ENCODE measurements at places on chromosomes 11 and 22. TPM values are rescaled to one million over a fixed set of nuclear protein-coding genes. Genes with fewer than 3 reads are reported as not detected.

- no peak for DNase-seq
Measured at GRCh38 chr22:26079009-26079408, 90.3 kb upstream of the SEZ6L start.

DNA sequence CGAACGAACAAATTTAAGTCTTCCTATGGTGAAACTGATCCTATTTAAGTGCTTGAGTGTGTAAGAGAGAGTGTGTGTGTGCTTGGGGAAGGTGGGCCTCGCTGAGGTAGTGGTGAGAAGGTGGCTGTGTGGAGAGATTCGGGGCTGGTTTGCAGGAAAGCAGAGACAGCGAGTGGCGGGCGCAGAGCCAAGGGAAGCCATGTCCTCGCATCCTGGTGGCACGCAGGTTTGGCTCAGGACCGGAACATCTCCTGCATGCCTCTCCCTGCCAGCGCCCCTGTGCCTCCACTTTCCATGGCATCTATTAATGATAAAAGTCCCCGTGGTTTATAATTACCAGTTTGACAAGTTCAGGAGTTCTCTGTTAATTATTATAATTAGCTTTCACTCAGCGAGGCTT, 383.1 kb upstream of the CADM1 start:
- no peak for DNase-seq

The ANO3 gene
- not detected for total RNA-seq

DNA sequence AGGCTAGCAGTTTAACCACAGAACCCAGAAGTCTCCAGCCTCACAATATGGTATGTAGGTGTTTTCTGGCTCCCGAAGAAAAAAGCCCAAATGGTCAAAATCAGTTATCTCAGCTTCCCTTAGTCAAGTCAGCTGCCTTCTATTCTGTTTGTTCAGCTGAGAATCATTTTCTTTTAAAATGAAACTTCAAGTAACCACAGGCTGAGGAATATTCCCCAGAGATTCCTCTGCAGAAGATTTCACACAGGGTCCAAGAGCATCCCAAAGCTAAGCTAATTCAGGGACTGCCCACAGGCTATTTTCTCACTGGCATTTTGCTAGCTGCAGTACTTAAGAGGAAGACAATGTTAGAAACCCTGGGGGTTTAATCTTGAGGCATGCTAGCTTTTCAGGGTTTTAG, 977.0 kb upstream of the CHORDC1 start:
- no peak for DNase-seq

The PGR gene
- under 0.01 TPM for total RNA-seq

The CBLIF gene
- not detected for total RNA-seq

GRCh38 chr11:19631712-19632498, 80.7 kb upstream of the NAV2 start:
- DNase-seq = no peak

DNA sequence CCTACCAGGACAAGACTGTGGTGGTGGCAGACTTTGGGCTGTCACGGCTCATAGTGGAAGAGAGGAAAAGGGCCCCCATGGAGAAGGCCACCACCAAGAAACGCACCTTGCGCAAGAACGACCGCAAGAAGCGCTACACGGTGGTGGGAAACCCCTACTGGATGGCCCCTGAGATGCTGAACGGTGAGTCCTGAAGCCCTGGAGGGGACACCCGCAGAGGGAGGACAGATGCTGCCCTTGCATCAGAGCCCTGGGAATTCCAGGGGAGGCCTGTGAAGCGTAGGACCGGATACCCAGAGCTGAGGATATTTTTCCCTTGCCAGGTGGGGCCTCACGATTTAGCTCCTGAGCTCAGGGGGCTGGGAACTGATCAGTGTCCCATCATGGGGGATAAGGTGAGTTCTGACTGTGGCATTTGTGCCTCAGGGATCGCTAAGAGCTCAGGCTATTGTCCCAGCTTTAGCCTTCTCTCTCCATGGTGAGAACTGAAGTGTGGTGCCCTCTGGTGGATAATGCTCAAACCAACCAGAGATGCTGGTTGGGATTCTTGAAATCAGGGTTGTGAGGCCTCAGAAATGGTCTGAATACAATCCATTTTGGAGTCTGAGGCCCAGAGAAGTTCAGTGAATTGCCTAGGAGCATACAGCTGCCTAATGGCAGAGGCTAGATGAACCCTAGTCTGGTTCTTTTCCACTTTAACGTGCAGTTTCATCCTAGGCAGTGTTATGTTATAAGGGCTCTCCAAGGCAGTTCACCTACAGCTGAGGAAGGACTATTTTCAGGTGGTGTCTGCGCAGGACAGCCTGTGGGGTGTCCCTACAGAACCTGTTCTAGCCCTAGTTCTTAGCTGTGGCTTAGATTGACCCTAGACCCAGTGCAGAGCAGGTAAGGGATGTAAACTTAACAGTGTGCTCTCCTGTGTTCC, 19.5 kb downstream of the PIK3IP1 start:
- no peak for DNase-seq

DNA sequence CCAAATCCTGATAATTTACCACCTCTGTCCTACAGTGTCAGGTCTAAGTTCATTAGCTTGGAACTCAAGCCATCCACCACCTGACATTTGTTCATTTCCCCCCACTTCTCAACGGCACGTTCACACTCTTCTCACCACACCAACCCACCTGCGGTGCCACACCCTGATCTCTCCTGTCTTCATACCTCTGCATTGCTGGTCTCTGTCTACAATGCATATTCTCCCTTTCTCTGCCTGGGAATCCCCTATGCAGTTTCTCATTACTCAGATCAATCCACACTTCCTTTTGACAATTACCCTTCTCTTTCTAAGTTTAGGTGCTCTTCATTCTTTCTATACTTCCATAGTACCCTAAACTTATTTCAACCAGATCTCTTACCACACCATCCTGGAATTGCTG, 20.4 kb upstream of the EMSY start:
- DNase-seq = no peak

GRCh38 chr11:59164028-59164427, 7.9 kb upstream of the DTX4 start:
- DNase-seq = no peak

DNA sequence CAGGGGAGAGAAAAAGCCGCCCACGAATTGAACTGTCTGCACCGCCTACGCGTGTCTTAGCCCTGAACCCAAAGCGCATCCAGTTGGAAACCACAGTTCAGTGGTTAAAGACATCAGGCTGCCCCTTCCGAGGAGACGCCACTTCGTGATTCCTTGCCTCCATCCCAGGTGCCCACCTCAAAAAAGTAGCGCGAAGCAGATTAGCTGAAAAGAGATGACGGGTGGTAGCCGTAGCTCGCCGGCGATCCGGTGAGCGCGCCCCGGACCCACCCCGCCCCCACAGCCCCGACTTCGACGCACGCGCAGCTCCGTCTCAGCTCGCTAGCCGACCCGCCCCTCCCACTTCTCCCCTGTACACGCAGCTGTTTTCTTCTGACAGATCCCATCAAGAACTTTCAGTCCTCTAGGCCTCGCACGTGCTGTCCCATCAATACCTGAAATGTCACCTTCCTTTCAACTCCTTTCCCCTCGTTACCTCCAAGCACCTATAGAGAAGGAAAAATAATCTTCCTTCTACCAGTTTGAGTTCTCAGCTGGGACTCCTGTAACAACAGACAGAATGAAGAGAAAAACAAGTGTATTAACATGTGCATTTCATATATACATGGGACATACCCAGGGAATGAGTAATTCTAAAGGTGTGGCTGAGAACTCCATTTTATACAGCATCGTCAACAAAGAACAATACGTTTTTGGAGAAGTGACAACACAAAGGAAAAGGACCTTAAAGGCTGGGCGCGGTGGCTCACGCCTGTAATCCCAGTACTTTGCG, 49.5 kb downstream of the OR4D9 start:
- peak; percentile 25 for DNase-seq

- DNase-seq = no peak
Measured at GRCh38 chr11:103871923-103872551, 164.4 kb upstream of the DDI1 start.

The TRIM66 gene
- total RNA-seq = 5.5 TPM

The HORMAD2 gene
- total RNA-seq = not detected

The F2 gene
- not detected for total RNA-seq

The CHRDL2 gene
- 0.19 TPM for total RNA-seq

The OR10G6 gene
- not detected for total RNA-seq

- no peak for DNase-seq
Measured at GRCh38 chr22:27723708-27724107, 77.8 kb downstream of the MN1 start.

The UPK3A gene
- not detected for total RNA-seq

The OR51I1 gene
- total RNA-seq = not detected

GRCh38 chr11:17976651-17977050, 36.2 kb downstream of the SERGEF start:
- DNase-seq = no peak

GRCh38 chr22:24519496-24519895, 24.4 kb downstream of the UPB1 start:
- DNase-seq = no peak

The PIK3C2A gene
- total RNA-seq = 36.0 TPM

Data from esophagus squamous epithelium (tissue), 5 donors.